Left colon (tissue), 2 donors: ENCODE measurements at places on chromosomes 12 and 14.
A peak's percentile ranks its signal among the peaks of the same experiment; 100 is the strongest.

GRCh38 chr12:68786929-68787328 lies 21.0 kb upstream of the MDM2 start:
- no peak for DNase-seq

DNA sequence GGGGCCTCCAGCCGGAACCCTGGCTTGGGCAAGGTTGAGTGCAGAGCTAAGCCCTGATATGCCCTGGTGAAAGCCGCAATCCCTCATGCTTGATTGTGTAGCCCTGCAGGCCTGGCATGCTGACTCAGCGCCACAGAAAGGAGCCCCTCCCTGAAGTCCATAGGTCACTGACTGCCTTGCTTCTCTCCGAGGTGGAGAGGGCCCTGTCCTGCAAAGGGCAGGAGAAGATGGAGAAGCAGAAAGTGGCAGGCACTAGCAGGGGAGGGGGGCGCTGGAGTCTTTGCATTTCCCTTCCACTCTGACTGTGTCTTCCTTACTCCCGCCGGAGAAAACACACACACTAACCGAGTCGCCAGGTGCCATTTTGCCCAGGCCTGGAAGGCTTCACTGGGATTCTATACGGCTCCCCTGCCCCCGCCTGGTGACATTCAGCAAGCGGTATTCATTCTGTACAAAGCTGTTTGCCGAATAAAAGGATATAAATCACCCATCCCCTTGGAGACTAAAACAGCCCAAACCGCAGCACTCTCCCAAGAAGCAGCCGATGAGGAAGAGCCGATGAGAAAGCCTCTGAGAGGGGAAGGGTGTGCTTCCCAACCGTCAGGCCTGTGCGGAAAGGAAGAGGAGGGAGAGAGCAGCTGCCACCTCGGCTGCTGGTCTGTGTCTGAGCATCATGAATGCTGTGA lies 69.8 kb downstream of the SLC6A12 start:
- peak; percentile 81 for DNase-seq

DNA sequence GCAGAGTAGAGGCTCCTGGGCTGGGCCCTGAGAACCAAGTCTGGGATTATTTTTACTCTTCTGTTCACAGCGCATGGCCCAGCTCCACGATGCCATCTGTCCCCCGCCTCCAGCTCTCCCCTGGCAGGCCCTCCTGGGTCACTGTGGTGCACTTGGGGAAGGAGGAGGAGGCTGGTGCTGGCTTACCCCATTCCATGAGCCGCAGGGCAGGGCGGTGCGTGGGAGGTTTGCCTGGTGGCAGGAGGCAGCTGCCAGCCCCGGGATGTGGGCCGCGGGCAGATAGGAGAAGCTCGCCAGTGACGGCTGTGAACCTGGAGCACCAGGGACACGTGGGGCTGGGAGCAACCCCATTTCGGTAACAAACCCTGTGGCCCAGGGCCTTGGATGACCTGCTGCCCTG lies 23.2 kb downstream of the TEAD4 start:
- no peak for DNase-seq

DNA sequence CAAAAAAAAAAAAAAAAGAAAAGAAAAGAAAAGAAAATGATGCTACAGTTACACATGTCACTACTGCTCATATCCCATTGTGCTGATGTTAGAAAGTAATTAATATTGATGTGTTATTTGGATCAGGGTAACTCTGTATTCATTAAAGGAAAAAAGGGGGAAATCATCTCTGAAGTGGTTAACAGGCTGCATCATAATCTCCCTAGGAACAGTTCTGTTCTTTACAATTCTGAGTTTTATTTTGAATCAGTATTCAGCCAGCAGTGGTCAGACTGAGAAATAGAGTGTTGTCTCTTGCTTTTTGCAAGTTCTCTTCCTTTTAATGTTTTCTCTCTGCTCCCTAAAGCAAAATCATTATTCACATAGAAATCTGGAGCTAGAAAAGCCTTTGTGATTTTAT lies 128.6 kb upstream of the CRY1 start:
- no peak for DNase-seq

GRCh38 chr12:32821293-32821692 lies 65.6 kb upstream of the YARS2 start:
- DNase-seq = no peak

DNA sequence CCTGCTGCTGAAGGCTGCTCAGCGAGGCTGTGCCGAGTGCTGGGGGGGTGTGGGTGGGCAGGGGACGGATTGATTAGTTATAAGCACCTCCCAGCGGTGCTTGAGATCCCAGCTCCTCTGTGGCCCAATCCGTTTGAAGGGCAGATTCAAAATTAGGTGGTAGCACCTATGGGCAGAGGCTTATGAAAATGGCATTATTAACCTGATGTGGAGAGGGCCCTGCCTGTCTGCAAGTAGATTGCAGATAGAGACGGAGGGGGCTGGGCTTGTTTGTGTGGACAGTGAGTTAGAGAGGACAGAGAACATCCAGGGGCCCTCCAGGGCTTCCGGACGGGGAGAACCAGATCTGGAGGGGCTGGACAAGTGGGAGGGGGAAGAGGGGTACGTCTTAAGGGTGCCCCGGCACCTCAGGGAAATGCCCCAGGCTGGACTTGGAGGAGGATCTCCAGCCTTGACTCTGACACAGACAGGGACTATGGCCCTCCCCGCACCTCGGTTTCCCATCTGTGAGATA lies at the start of gene RTL1:
TSS of gene RTL1 (minus strand) at position 51 of the 514 bp plus-strand sequence. CDS start 18,934 bp downstream, outside the sequence.
- no peak for DNase-seq

- DNase-seq = no peak
Observed at GRCh38 chr14:88256997-88257950, 65.8 kb downstream of the KCNK10 start.

DNA sequence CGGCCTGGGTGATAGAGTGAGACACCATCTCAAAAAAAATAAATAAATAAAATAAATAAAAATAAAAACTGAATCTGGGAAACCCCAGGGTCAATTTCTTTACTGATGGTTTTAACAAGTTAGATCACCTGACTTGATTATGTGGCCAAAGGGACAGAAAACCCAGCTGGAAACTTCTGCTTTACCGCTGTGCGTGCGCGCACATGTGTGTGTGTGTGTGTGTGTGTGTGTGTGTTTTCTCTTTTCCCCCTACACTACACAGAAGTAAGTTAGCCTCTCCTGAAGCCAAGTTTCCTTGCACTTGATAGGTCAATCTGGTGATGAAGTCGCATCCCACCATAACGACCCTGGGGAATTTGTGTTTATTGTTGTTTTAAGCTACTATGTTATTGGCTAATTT lies 105.3 kb upstream of the AMN1 start:
- DNase-seq = no peak

DNA sequence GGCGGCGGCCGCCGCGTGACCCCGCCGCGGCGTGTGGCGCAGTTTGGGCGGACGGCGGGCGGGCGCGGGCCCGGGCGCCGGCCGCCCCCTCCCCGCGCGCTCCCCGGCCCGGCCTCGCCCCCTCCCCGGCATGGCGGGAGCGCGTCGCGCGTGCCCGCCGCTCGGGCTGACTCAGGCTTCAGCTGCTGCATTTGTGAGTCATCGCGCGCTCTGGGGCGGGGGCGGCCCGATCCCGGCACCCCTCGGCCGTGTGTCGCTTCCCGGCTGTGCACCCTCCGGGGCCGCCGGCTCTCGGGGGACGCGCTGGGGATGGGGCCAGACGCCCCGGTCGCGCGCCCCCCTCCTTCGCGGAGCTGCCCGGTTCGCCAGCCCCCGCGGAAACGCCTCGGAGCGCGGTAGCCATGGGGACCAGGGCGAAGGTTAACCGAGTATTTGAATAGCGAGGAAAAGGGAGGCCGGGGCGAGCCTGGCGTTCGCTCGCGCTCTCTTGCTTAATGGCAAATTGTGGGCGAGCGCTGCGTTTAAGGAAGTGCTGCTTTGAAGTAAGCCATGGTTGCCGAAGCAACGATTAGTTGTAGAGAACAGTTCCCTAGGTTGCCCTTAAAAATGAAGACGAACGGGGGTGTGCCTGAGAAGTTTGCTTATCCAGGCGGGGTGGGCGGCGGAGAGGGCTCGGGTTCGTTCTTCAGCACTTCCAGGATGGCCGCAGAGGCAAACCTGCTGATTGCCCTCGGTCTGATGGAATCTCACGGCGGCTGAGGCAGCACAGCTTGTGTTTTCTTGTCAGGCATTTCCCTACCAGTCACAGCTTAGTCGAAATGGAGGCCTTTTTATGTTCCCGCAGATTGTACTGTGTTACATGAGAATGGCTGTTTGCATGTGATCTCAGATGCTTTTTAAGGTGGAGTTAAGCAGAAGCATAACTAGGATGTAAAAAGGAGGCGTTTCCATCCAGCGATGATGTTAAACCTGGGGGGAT lies 896 bp downstream of the EIF5 start:
- DNase-seq = peak; percentile 80

- peak; percentile 16 for DNase-seq
Observed at GRCh38 chr14:104431929-104432541, 147.5 kb upstream of the C14orf180 start.

- peak; percentile 3 for DNase-seq
Observed at GRCh38 chr12:21831791-21832344, 57.4 kb upstream of the KCNJ8 start.

- DNase-seq = no peak
Observed at GRCh38 chr12:102816816-102817434, 100.1 kb downstream of the PAH start.

DNA sequence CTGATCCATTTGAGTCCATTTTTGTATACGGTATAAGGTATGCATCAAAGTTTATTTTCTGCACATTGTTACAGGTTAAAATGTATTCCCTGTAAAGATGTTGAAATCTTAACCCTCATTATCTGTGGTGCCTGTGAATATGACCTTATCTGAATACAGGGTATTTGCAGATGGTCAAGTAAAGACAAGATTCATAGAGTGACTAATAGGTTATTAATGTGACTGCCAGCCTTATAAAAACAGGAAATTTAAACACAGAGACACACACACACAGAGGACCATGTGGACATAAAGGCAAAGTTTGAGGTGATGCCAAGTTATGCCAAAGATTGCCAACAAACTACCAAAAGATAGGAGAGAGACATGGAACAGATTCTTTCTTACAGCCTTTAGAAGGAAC lies 347.2 kb upstream of the DCN start:
- no peak for DNase-seq

GRCh38 chr14:87325741-87326140 lies 667.2 kb downstream of the GALC start:
- no peak for DNase-seq

DNA sequence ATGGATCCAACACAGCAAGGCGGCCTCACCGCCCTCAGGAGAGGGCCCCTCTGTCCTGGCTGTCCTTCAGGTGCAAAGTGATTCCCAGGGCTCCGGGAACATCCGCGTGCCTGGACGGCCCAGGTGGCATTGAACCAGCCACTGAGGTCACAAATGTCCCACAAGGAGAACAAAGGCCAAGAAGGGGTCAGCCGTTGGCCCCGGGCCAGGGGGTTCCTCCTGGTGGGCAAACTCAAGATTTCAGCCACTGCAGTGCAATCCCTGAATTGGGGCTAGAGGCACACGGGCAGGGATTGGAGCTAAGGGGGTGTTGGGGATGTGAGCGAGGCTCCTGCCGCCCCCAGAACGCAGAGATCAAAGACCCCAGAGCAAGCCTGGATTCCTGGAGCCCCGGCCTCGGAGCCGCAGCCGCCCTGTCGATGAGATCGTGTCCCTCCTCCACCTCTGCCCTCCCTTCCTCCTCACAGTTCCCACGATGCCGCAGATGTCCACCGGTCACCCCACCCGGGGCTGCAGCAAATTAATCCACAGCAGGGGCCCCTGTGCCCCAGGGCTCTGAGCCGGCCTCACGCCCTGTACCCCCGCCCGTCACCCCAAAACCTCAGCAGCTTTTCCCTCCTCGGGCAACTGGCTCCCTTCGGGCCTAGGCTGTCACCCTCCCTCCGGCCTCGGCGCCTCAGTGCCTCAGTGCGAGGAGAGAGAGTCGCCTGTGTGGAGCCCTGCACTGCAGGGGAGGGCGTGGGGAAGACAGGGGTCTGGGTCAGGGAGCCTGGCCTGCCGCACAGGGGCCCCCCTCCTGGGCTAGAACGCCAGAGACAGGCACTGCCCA lies 56.7 kb upstream of the GALNT9 start:
- no peak for DNase-seq

DNA sequence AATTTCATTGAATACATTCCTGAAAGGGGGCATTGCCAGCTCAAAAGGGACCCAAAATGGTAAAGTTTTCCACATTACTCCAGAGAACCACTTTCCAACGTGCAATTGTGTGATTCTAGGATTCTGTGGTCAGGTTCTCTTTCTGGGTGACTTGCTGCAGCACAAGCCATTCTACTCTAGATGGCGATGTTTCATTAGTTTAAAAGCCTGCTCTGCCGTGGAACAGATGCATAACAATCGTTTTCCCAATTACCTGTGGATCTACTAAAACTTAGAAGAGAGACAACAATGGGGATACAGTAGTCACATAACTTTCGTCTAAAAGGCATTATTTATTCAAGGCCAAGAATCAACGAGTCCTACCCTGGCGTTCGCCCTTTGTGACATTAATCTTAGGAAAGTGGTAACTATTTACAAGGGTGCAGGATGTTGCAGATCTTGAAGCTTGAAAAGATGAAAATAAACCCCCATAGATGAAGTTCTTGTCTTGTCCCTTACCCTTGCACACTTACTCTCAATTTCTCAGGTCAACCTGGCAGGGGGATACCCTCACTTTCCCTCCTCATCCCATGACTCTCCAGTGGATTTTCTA lies 400.9 kb downstream of the SNAPC1 start:
- DNase-seq = no peak

DNA sequence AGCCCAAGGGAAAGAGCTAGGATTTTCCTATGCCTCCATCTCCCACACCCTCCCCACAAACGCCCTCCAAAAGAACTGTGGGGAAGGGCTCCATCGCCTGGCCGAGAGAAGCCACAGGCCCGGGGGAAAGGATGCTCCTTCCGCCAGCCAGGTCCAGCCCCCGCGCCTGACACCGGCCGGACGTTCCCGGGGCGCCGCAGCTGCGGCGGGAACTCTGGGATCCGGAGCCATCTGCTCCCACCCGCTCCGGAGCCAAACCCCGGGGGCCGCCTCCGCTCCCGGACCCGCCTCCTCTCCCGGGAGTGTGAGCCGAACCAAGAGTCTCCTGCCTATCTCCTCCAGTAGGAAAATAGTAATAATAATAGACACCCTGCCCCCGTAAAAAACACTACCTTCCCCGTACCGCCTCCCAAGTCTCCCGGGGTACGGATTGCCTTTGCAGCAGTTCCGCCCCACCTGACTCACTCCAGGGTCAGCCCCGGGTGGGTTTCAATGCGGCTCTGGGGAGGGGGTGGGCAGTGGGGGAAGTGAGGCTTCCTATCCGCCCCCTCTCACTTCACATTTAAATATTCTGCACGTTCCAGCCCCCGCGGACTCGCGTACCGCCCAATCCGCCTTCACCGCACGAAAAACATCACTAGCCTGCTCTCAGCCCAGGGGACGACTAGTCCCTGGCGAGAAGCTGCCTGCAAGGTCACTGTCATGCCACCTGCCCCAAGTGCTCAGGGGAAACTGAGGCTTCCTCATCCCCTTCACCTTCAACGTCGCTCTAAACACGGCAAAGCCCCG lies 2.4 kb downstream of the AGAP2 start:
- no peak for DNase-seq

GRCh38 chr12:106071686-106072085 lies 67.1 kb downstream of the NUAK1 start:
- DNase-seq = no peak

GRCh38 chr12:12474931-12475795 lies 87.5 kb downstream of the DUSP16 start:
- DNase-seq = no peak
